ENCODE measurements at places on chromosomes 16 and 17. TPM values are rescaled to one million over a fixed set of nuclear protein-coding genes. Genes with fewer than 3 reads are reported as not detected.

The CUEDC1 gene
- 22.9 TPM for total RNA-seq

DNA sequence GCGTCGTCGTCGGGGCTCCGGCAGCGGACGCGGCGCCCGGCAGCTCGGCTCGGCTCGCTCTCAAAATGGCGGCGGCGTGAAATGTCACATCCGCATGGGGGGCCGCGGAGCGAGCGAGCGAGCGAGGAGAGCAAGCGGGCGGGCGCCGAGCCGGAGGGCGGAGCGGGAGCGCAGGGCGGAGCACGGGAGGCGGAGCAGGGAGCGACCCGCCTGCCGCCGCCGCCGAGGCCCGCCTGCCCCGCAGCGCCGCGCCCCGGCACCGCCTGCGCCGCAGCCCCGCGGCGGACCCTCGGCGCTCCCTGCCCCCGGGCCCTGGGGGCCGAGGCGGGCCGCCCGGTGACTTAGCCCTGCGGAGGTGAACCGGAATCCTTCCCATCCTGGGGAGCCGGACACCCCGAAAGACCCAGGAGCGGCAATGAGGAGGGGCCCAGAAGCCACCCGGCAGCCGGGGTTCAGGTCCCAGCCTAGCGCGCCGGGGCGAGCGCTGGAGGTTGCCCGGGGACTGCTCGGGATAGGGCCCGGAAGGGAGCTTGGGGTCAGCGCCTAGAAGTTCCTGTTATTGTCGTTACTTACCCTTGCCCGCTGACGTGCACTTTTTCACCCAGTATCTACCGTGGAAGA is at the start of gene USP7:
USP7 (minus strand) TSS at position 86 of the 621 bp plus-strand sequence. CDS start 621 bp downstream, outside the sequence.
- peak; percentile 86 for DNase-seq

- DNase-seq: no peak
These were observed 39.9 kb upstream of the CCDC182 start for GRCh38 chr17:57785022-57785421.

GRCh38 chr16:47374629-47375028 is 86.2 kb downstream of the ITFG1 start:
- no peak for DNase-seq

- no peak for DNase-seq
These were observed at the start of gene KRTAP3-1 for GRCh38 chr17:41008811-41009210. Gene KRTAP3-1 (minus strand): TSS chr17:41009128. CDS start chr17:41009074, 54 bp downstream.

DNA sequence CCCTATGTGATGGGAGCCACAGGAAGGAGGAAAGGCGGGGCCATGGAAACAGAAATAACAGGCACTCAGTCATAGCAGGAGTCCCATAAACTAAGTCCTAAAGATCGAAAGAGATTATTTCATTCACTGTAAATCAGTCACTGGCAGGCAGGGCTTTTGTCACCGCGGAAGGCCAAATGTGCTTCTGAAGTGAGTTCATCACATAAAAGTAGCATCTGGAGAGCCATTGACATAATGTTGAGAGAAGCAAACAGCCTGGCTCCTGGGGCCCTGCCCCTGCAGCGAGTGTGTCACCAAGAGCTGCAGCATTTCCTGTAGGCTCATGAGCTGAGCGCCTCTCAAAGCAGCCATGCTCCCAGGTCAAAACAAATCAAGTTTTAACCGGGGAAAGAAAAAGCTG is 476.2 kb downstream of the HAPSTR1 start:
- DNase-seq: no peak

DNA sequence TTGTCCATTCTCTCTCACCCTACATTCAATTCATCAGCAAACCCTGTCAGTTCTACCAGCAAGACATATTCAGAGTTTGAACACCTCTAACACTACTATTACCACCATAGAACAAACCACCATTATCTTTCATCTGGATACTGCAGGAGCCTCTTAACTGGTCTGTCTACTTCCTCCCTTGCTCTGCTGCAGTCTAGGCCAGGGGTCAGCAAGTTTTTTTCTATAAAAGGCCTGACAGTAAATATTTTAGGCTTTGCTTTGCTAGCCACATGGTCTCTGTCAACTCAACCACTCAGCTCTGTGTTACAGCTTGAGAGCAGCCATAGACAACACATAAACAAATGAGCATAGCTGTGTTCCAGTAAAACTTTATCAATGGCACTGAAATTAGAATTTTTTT is 13.8 kb downstream of the KCTD19 start:
- no peak for DNase-seq

DNA sequence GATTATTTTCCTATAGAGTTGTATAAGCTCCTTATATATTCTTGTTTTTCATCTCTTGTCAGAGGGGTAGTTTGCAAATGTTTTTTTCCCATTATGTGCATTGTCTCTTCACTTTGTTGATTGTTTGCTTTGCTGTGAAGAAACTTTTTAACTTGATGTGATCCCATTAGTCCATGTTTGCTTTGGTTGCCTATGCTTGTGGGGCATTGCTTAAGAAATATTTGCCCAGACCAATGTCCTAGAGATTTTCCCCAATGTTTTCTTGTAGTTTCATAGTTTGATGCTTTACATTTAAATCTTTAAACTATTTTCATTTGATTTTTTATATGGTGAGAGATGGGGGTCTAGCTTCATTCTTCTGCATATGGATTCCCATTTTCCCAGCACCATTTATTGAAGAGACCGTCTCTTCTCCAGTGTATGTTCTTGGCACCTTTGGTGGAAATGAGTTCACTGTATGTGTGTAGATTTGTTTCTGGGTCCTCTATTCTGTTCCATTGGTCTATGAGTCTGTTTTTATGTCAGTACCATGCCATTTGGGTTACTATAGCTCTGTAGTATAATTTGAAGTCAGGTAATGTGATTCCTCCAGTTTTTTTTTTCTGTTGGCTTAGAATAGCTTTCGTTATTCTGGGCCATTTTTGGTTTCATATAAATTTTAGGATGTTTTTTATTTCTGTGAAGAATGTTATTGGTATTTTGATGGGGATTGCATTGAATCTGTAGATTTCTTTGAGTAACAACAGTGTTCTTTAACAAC is 165.8 kb downstream of the ABCA8 start:
- no peak for DNase-seq

The RUNDC3A gene
- total RNA-seq: not detected

DNA sequence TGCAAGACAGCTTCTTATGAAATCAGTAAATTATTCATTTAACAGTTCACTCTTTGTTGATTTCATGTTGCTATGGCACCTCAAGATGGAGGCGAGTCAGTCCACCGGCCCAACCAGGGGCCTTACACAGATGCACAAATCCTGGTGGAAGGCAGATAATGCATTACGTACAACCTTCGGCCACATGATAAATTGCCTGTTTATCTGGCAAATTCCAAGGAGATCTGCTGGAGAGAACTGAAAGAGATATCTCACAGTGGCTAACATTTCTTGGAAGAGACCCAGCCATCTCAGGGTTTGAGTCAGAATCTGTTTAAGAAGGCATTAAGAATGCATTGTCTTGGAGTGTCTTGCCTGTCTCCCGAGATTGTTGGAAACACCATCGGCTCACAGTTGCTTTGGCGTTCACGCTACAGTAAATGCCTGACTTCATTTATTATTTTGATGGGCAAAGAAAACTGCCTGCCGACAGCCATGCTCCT is 225.6 kb downstream of the MSI2 start:
- DNase-seq: peak; percentile 95

DNA sequence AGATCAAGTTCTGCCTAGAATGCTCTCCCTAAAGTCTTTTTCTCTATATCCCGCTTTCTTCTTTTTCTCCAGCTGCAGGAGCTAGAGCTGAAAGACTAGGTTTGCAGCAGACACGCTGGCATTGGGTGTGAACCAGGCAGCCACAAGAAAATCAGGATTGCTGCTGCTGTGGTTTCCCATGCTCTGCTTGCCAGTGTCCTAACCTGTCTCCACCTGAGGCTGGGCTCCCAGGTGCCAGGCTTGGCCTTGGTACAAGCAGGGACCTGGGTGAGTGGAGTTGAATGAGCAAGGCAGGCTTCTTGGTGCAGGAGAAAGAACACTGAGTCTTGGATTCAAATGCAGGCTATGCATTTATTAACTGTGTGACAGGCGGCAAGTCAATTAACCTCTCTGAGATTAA is 440.3 kb upstream of the MAF start:
- DNase-seq: no peak

DNA sequence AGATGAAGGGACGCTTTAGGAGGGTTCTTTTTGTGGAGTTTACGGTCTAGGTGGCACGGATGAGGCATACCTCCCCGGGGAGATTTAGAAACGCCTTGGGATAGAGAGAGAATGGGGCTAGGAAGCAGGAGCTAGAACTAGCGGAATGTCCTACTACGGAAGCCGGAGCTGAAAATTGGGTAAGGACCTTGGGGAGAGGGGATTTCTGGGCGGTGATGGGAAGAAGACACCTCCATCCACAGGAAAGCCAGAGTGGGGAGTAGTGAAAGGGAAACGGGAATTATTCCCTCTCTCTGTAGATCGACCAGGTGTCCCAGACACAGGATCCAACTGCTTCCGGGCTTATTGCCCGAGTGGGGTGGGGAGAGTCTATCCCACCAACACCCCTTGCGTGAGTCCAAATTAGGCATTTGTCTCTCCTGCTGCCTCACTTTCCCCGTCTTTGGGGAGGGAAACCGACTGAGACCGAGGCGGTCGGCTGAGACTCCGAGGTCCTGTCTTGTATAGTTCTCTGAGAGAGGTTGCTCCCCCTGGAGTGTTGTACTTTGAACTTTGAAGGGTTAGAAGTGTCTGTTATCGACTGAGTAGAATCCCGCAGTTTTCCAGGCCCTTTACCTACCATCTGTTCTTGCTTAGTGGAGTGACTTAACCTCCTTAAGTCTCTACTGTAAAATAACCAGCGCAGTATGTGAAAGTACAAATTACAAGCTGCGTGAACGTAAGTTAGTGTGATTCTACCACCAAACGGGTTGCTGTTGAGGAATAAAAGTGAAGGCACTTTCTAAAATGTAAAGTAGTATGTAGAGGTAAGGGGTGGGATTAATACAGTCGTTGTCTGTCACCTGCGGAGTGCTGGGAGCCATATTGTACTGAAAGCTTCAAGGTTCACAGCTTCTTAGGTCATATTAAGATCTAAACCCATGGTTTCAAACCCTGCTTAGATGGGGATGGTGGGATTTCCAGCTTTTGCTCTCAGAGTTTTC is 1.0 kb downstream of the RSPRY1 start:
- DNase-seq: no peak

- no peak for DNase-seq
These were observed 172.4 kb upstream of the TNRC6C start for GRCh38 chr17:77786090-77786489.

GRCh38 chr17:17526369-17526768 is 30.2 kb upstream of the RASD1 start:
- no peak for DNase-seq

GRCh38 chr16:89374393-89374960 is 115.9 kb downstream of the ANKRD11 start:
- DNase-seq: peak; percentile 71
